ENCODE measurements at places on chromosomes 13 and 19. TPM values are rescaled to one million over a fixed set of nuclear protein-coding genes. Genes with fewer than 3 reads are reported as not detected.

Gene FGF22
- not detected for total RNA-seq

Gene LILRB5
- total RNA-seq, result not detected

Gene PAF1
- 52.0 TPM for total RNA-seq

Gene OR10H1
- 0.07 TPM for total RNA-seq

Gene AMER2
- total RNA-seq, result not detected

Gene TFDP1
- 87.5 TPM for total RNA-seq

Gene ZNF441
- 5.3 TPM for total RNA-seq
